ENCODE measurements at places on chromosomes 5 and 9.

DNA sequence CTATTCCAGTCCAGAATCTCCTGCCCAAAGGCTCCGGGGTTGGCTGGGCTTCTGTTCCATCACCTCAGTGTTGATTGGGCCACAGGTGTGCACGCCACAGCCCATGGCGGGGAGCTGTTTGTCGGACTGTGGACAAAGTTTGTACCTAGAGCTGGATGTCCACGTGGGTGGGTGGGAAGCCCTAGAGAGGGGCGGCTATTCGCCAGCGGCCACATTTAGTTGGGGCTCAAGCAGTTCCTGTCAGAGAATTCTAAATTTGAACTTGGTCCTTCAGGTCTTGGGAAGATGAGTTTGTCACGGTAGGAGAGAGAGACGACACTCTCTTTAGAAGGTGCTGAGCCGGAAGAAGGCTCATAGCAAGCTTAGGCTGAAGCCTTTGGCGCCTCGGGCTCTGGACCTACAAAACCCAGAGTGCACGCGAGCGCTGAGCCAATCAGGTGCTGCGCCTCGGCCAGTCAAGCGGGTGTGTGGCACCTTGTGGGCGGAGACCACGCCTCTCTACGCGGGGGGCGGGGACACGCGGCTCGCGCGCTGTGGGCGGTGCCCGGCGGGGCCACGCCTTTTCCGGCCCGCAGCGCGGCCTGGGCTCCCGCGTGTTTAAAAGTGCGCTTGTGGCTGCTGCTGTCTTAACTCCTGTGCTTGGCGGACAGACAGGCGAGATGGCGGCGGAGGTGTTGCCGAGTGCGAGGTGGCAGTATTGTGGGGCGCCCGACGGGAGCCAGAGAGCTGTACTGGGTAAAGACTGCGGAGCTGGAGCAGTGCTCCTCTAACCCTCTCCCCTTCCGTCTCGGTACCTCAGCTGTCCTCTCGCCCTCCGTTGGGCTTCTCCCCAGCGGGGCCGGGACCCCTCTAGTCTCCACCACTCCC is at the start of gene POLR1E:
TSS of gene POLR1E (plus strand) at position 560 of the 867 bp plus-strand sequence. CDS start at position 660, 100 bp downstream.
- DNase-seq, result peak; percentile 82

- DNase-seq, result no peak
Observed at GRCh38 chr5:133902511-133903118, 65.8 kb downstream of the C5orf15 start.

DNA sequence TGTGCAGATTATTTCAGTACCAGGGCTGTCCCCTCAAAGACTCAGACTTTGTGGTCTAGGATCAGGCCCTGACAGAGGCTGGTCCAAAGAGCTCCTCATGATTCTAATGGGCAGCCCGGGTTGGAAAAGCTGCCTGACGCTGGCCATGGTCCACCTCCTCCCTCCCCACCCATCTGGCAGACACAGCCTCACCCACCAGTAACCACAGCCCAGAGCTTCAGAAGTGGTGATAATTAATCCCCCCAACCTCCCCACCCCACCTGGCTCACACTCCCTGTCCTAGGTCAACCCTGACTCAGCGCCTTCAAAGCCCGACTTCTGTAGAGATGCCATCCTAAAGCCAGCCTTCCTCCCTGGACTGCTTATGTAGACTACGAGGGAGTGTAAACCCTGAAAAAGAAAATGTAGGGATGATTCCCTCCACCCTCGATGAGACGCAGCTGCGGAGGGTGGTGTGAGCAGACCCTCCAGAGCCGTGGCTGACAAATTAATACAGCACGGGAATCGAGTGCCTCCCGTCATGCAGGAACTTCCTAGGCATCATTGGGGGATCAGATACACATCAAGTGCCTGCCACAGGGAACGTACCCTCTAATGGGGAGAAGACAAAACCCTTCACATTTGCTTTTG is 7.0 kb downstream of the UBE2QL1 start:
- DNase-seq, result no peak

DNA sequence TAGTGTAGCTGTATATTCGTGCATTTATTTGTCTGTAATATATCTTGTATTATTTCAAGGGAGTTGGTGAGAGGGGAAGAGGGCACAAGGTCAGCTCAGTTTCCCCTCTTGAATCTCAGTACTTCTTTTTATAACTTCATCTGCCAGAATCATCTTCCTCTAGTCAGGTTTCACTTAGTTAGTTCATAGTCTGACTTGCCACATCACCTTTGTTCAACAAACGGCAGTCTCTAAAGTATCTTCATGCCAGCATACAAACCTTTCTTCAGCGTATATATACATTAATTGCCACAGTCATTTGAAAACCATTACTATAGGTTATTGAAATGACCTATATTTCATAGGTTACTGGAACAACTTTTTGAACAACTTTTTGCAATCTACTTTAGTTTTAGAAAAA is 1.6 kb downstream of the ECM2 start:
- DNase-seq, result no peak

DNA sequence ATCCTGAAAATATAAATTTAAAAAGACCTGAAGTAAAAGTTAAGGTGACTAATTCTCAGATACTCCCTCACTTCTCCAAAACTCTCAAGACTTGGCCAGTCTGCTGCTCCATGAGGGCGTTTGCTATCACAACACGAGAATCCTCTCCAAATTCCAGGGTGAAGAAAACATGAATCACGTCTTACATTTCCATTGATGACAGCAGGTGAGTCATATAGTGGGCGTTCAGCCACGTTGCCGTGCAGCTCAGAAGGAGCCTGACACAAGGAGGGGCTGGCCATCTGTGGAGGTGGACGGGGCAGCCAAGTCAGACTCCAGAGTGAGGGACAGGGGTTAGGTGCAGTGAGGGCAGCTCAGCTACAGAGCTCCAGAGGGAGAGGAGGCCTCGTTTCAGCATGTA is 555.1 kb upstream of the ADAMTS16 start:
- DNase-seq, result no peak

DNA sequence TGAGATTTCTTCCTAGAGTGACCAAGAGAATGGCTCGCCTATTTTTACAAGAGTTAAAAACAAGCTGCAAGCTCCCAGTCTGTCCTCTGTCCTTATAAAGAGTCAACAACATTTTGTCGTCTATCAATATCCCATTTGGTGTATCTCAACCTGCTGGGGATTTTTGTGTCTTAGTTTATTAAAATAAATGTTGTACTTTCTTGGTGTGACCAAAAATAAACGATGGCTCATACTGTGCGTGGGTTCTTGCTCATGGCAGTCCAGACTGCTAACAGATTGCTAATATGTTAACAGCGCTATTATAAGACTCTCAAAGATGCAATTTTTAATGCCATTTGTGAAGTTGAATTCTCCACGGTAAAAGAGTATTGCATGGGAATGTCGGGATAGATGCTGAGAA is 569.9 kb downstream of the GABRG2 start:
- no peak for DNase-seq

- DNase-seq, result no peak
Observed at GRCh38 chr9:107874591-107875369, 385.2 kb upstream of the KLF4 start.

DNA sequence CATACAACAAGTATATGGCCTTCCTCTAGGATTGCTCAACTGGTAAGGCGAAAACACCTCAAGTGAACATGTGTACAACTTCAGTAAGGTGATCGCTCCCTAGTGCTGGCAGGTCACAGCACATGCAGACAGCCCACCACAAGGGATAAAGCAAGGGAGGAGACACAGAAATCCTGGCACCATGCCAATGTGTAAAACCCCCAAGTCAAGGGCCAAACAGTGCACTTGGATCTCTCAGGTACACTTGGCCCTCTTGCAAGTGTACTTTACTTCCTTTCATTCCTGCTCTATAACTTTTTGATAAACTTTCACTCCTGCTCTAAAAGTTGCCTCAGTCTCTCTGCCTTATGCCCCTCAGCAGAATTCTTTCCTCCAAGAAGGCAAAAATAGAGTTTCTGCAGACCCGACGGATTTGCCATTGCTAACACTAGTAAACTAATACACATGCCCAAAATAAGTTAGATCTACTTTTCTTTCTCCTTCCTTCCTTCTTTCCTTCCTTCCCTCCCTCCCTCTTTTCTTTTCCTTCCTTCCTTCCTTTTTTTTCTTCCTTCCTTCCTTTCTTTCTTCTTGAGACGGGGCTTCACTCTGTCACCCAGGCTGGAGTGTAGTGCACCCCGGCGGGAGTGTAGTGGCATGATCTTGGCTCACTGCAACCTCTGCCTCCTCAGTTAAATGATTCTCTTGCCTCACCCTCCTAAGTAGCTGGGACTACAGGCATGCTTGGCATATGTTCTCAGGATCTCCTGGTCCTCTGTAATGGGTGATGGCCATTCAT is 6.8 kb upstream of the LNPEP start:
- no peak for DNase-seq

DNA sequence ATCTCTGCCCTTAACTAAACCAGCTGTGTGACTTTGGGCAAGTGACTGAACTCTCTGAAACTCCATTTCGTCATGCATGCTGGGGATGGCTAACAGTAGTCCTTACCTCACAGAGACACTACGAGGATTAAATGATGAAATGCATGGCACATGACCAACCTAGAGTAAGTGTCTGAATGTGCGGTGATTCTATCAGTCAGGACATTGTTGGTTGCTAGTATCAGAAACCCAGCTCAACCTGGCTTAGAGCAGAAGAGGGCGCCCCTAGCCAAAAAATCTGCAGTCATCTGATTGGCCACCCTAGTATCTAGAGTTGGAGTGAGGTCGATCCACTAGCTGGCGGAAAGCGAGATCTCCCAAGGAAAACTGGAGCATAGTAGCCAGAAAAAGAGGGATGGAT is 25.2 kb downstream of the NEURL1B start:
- no peak for DNase-seq

DNA sequence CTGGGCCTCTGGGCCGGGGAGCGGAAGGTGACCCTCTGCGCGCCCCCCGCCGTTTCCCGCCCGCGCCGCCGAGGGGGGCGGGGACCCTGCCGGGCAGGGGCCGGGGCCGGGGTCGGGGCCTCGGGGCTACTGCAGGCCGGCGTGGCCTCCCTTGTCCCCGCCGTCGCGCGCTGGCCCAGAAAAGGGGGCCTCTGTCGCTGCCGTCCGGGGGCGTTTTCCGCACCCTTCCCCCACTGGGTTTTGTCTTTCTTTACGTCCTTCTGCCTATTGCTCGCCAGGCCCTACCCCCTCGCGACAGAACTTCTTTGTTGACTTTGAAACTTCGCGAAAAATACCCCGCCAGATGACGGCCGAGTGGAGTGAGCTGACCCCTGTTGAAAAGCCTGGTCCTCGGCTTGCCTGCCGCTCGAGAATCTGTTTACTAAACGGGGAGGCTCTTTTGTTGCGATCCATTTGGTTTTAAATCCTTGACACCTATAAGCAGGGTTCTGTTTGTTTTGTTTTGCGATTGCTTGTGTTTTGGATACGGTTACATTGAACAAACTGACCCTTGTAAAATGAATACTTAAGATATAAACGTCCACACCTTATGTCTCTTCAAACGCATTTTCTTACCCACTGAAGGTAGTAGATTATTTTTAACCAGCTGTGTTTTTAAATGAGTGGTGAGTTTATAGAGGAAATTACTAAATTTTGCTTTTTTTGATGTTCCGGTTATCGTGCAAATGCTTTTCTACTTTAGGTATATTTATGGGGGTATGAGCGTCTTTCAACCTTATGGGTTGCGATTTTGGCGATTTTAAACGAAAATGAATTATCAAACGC is 765 bp downstream of the MARCHF6 start:
- no peak for DNase-seq

DNA sequence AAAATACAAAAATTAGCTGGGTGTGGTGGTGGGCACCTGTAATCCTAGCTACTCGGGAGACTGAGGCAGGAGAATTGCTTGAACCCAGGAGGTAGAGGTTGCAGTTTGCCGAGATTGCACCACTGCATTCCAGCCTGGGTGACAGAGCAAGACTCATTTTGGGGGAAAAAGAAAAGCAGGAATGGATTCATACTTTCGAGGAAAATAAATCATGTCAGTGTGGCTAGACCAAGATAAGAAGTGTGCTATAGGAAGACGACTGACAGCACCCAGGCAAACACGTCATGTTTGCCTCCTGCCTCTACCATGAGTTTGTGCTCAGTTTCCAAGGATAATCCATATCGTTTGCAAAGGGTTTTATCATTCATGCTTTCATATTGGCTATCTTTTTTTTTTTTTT is 19.3 kb upstream of the ATOSB start:
- no peak for DNase-seq

GRCh38 chr5:76175051-76175666 is 92.0 kb downstream of the SV2C start:
- peak; percentile 9 for DNase-seq
